Lower lobe of right lung (tissue), 2 donors: ENCODE measurements at places on chromosomes 3 and 15. TPM values are rescaled to one million over a fixed set of nuclear protein-coding genes. Genes with fewer than 3 reads are reported as not detected.

Gene ISL2
- 0.38 TPM for total RNA-seq

DNA sequence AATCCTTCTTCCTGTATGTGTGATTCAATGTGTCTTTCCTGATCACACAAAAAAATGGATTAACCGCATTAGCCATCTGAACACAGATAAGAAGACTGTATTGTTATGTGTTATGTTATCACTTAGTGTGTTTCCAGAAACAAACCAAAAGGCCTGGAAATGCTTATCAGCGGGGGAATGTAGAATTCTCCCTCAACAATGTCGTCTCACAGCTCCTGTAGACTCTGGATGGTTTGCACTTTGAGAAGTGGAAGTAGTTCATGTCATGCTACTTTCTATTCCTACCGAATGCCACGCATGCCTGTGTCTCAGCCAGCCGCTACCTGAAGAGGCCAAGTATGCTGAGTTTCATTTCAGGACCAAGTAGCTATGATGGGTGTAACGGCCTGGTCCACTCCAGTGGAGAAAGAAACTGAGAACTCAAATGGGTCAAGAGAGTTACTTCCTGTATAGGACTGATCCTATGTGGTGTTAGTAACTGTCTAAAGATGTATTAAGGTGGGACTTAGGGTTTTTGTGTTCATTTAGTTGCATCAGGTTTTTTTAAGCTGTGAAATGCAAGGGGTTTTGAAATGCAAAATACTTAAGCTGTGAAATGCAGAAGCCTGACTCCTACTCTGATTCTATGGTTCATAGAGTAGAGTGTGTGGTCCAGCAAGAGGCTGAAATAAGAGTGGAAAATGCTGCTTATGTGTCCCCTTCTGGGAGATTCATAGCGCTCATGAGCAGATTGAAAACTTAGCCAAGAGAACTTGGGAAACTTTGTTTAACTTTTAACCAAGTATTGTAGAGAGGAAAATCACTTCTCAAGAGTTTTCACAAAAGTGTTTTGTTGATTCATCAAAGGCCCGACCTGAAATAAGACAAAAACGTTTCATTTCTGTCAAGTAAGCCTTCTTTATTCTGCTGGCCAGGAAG, 118.5 kb upstream of the LMOD3 start:
- no peaks in the 10 kb centered on the region for H3K27me3 ChIP-seq
- no peak overlapping the region for H3K4me3 ChIP-seq
- no peaks in the 10 kb centered on the region for H3K36me3 ChIP-seq
- H3K4me1 ChIP-seq: peaks cover 16% of the 10 kb centered on the region
- peak; percentile 62 for DNase-seq
- peak overlapping the region; percentile 18 for H3K27ac ChIP-seq

Gene FYTTD1
- total RNA-seq: 37.7 TPM

GRCh38 chr15:38671675-38672254, 107.2 kb upstream of the RASGRP1 start:
- DNase-seq: no peak
- peaks cover 4% of the 10 kb centered on the region for H3K4me1 ChIP-seq
- H3K36me3 ChIP-seq: no peaks in the 10 kb centered on the region
- no peak overlapping the region for H3K4me3 ChIP-seq

Gene ATP10A
- 43.5 TPM for total RNA-seq

- peaks cover 21% of the 10 kb centered on the region for H3K4me1 ChIP-seq
- H3K27me3 ChIP-seq: no peaks in the 10 kb centered on the region
- H3K27ac ChIP-seq: no peak overlapping the region
- DNase-seq: no peak
These were observed 68.2 kb downstream of the CMSS1 start for GRCh38 chr3:99885851-99886250.

DNA sequence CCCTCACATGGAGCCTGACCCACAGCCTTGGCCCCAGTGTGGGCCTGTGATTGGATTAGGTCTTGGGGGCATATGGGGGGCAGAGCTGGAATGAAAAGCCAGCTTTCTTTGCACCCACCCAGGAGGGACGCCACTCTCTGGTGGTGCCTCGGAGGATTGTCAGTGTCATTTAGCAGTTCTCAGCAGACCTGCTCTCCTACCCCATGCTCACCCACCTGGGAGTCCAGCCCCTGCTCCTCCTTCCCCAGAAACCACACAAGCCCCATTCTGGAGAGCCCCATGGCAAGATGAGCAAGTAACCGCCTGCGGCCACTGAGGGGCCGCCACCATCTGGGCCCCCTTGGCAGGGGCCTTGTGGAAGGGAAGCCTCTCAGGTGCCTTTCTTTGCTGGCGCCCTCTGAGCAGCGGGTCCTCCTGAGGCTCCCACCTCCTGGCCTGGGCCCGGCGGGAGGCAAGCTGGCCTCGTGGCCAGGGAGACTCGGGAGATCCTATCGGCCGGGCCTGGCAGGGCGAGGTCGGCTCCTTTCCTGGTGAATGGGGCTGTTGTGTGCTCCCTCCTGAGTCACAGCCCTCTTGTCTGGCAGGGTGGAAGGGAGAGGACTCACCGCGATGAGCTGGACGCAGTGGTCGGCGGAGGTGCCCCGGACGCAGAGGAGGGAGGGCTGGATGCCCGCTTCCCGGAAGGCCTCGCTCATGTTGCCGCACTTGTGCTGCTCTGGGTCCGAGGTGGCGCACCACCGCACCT, 2.3 kb downstream of the MELTF start:
- DNase-seq: no peak
- peaks cover 31% of the 10 kb centered on the region for H3K4me1 ChIP-seq
- H3K36me3 ChIP-seq: no peaks in the 10 kb centered on the region
- no peak overlapping the region for H3K27ac ChIP-seq

DNA sequence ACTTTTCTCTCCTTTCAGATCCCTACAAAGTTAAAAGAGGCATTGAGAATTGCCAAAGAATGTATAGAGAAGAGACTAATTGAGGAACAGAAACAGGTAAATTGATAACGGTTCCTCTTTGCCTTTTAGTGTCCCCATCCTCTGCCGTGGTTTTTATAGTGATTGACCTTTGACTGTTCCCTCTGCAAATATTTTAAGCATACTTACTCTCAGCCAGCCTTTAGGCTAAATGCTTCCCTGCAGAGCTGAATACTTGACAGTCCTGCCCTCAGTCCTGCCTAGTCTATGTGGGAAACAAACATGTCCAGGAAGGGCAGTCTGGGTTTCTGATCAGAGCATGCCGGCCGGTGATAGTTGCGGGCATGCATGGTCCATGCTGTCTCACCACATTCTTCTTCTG, 24.7 kb downstream of the PDHB start:
- H3K4me1 ChIP-seq: no peaks in the 10 kb centered on the region
- H3K27ac ChIP-seq: no peak overlapping the region
- no peak overlapping the region for H3K4me3 ChIP-seq
- H3K36me3 ChIP-seq: peaks cover 76% of the 10 kb centered on the region
- DNase-seq: no peak

Gene ITPKA
- 0.32 TPM for total RNA-seq

DNA sequence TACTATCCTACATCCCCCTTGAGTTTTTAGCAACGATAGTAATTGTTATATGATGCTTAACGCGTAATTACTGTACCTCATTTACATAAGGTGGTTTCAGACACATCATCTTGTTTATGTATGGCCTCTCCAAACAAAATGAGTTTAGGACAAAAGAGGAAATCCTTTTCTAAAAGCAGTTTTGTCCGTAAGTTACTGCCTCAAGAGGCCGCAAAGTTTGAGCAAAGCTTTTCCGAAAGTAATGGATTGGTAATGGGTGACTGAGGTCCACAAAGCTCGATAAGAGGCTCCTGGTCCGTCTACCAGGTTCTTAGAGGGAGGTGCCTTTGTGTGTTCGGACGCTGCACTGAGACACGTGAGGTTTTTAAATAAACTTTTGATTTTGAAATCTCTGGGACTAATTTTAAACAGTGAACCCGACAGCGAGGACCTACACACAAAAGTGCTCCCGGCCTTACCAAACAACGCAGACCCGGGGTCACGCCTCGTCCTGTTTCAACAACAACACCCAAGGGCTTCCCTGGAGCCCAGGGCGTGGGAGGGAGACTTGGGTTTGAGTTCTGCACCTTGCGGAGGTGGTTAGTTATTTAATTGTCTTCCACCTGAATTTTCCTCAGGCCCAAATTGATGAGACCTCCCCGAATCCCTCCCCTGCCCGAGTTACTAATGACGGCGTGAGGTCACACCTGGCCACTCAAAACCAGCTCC, 456 bp upstream of the C15orf61 start:
- peaks cover 35% of the 10 kb centered on the region for H3K4me1 ChIP-seq
- peak overlapping the region; percentile 84 for H3K4me3 ChIP-seq
- DNase-seq: no peak
- peak overlapping the region; percentile 98 for H3K27ac ChIP-seq

DNA sequence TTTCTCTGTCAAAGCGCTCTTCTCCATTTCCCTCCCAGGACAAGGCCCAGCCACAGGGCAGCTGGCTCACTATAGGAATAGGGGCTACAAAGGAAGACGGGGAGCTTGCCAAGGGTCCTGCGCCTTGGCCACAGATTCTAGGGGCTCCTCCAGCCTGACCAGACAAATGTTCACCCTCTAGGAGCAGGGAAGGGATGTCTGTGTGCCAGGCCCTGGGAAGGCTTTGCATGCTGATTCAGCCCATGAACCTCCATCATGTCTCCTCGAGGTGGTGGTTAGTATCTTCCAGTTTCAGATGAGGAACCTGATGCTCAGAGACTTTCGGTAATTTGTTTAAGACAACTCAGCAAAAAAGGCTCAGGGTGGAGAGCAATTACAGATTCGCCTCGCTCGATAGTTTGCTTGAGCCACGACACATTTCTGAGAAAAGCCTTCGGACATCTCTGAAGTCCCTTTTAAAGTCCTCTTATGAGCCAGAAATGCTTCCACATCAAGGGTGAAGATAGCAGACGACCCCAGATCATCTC, 110.0 kb downstream of the XXYLT1 start:
- peaks cover 39% of the 10 kb centered on the region for H3K4me1 ChIP-seq
- H3K36me3 ChIP-seq: no peaks in the 10 kb centered on the region
- no peaks in the 10 kb centered on the region for H3K27me3 ChIP-seq
- no peak for DNase-seq
- H3K4me3 ChIP-seq: no peak overlapping the region

Gene TMCO5A
- total RNA-seq: not detected

Gene SLC15A2
- total RNA-seq: 63.6 TPM

DNA sequence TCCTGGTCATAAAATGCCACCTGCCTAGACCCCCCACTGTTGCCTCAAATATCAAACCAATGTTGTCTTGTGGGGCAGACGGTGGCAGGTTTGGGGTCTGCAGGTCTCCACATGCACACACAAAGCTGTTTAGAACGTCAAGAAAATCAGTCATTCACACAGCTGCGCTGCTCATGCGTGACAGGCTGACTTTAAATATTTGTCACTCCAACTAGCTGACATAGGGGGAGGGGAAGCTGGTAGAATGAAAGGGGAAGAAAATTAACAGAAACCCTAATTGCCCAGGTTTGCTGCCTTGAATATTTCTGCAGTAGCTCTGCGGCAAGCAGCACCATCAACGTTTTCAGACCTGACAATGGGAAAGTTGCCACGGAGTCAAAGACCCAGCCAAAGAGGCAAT, 201.8 kb downstream of the ABHD5 start:
- H3K4me1 ChIP-seq: peaks cover 15% of the 10 kb centered on the region
- no peak overlapping the region for H3K27ac ChIP-seq
- no peak overlapping the region for H3K4me3 ChIP-seq
- H3K27me3 ChIP-seq: peaks cover 9% of the 10 kb centered on the region
- DNase-seq: no peak

Gene CEP63
- 20.6 TPM for total RNA-seq

Gene CCRL2
- 23.5 TPM for total RNA-seq

GRCh38 chr3:111691293-111691909, 96.3 kb upstream of the ZBED2 start:
- no peaks in the 10 kb centered on the region for H3K27me3 ChIP-seq
- no peaks in the 10 kb centered on the region for H3K36me3 ChIP-seq
- no peak overlapping the region for H3K27ac ChIP-seq
- no peak overlapping the region for H3K4me3 ChIP-seq
- no peaks in the 10 kb centered on the region for H3K4me1 ChIP-seq

Gene FGF7
- 24.2 TPM for total RNA-seq

GRCh38 chr3:42803414-42804105, 730 bp downstream of the HIGD1A start:
- DNase-seq: peak; percentile 70
- peak overlapping the region; percentile 82 for H3K4me3 ChIP-seq
- H3K27me3 ChIP-seq: no peaks in the 10 kb centered on the region
- H3K4me1 ChIP-seq: peaks cover 47% of the 10 kb centered on the region

- no peak overlapping the region for H3K27ac ChIP-seq
- peaks cover 97% of the 10 kb centered on the region for H3K36me3 ChIP-seq
- no peaks in the 10 kb centered on the region for H3K27me3 ChIP-seq
- peaks cover 38% of the 10 kb centered on the region for H3K4me1 ChIP-seq
- H3K4me3 ChIP-seq: no peak overlapping the region
- no peak for DNase-seq
These were observed 62.7 kb downstream of the NPTN start for GRCh38 chr15:73570355-73571032.

- H3K4me3 ChIP-seq: no peak overlapping the region
- H3K4me1 ChIP-seq: peaks cover 43% of the 10 kb centered on the region
- H3K27me3 ChIP-seq: no peaks in the 10 kb centered on the region
- no peak for DNase-seq
These were observed 17.4 kb downstream of the CSPG4 start for GRCh38 chr15:75695220-75695619.

Gene WDR93
- 1.2 TPM for total RNA-seq

- no peaks in the 10 kb centered on the region for H3K27me3 ChIP-seq
- H3K4me3 ChIP-seq: no peak overlapping the region
- H3K27ac ChIP-seq: no peak overlapping the region
These were observed 375.3 kb downstream of the ROBO1 start for GRCh38 chr3:79392479-79392878.

DNA sequence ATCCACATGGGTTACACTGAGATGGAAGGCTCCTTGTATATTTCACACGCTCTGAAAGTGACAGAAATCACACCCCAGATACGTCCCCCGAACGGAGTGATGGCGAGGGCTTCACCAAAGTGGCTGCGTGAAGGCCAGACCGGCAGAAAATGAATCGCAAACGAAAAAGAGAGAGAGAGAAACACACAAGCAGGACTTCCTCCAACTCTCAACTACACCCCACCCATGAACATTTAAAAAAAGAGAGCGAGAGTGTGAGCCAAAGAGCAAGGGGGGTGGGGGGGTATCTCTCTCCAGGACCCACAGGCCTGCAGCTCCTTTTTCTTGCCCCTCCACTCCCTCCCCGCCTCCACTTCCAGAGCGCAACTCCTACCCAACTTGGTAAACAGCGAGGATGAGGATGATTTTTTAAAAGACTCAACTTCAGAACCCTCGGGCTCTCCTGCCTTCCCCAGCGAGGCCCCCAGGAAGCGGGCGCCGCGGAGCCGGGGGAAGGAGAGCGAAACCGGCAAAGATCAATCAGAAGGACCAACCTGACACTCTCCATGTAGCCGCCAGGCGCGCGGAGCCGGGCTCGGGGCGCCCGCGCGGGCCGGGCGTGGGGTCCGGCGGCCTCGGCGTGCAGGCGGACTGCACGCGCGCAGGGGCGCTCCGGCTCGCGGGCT, 519.1 kb downstream of the FOXP1 start:
- H3K4me3 ChIP-seq: peak overlapping the region; percentile 65
- H3K36me3 ChIP-seq: no peaks in the 10 kb centered on the region
- H3K4me1 ChIP-seq: peaks cover 71% of the 10 kb centered on the region
- peak; percentile 62 for DNase-seq
- H3K27ac ChIP-seq: peak overlapping the region; percentile 93

GRCh38 chr3:47791193-47791855, 9.6 kb upstream of the SMARCC1 start:
- no peak overlapping the region for H3K4me3 ChIP-seq
- no peaks in the 10 kb centered on the region for H3K4me1 ChIP-seq
- DNase-seq: no peak
- no peaks in the 10 kb centered on the region for H3K27me3 ChIP-seq

Gene ZCWPW2
- 1.1 TPM for total RNA-seq

Gene CPEB1
- total RNA-seq: 2.7 TPM

Gene TUSC2
- total RNA-seq: 29.4 TPM
